ENCODE measurements at places on chromosomes 2 and 18. TPM values are rescaled to one million over a fixed set of nuclear protein-coding genes. Genes with fewer than 3 reads are reported as not detected.

RASGRP3 gene
- total RNA-seq = 3.9 TPM

DNA sequence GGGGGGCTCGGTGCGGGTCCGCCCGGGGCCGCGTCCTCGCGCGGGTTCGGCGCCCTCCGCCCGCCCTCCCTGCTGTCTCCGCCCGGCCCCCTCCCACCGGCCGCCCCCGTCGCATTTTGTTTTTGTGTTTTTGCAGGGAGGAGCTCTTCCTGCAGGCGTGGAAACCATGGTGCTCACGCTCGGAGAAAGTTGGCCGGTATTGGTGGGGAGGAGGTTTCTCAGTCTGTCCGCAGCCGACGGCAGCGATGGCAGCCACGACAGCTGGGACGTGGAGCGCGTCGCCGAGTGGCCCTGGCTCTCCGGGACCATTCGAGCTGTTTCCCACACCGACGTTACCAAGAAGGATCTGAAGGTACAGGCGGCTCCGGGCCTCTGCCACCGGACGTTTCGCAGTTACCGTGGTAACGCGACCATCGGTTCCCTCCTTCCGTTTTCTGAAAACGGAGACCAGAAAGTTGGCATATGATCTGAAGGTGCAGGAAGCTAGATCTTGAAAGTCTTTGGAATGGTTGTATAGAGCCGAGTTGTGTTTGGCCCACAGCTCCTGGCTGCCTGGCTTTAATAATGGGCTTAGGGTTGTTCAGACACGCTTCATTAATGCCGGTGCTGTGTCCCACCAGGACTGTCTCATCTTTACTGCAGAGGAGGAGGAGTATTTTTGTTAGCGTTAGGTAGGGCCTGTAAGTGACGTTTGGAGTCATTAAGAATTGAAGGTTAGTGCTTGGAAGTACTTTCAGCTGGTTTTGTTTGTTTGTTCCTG, 891 bp downstream of the KDM3A start:
- DNase-seq = peak; percentile 80

DNA sequence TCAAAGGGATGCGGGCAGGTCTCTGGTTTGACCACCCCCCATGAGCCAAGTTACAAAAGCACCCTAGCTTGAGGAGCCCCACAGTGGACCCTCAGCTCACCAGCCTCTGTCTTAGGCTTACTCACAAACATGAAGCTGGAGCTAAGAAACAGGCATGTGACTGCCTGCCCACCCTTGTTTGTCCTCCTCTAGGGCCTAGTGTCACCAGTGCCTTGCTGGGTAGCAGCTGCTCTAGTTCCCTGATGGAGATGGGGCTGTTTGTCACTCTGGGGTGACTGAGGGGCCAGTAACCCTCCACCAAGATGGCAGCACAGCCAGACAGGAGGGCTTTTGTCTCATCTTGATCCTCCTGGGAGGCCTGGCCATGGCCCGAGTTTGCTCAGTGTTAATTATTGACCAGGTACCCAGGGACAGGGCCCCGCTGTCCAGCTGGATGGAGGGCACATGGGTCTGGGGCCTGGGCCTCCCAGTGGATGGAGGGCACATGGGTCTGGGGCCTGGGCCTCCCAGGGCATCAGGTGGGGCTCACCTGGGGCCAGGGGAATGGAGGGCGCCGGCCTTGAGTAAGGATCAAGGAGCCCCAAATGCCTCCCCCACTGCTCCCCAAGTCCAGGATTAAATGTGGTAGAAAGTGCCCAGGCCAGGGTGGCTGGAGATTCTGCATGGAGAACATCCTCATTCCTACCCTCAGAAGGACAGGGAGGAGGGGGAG, 185.9 kb upstream of the HAAO start:
- DNase-seq = no peak

- DNase-seq = no peak
Measured at GRCh38 chr2:212147921-212148513, 390.6 kb downstream of the ERBB4 start.

- no peak for DNase-seq
Measured at GRCh38 chr18:63454497-63454896, 22.3 kb upstream of the SERPINB5 start.

Data from activated CD4-positive, alpha-beta T cell treated with anti-CD3 and anti-CD28 coated beads for 36 hours (primary cell).